ENCODE measurements at places on chromosomes 1 and 21.

DNA sequence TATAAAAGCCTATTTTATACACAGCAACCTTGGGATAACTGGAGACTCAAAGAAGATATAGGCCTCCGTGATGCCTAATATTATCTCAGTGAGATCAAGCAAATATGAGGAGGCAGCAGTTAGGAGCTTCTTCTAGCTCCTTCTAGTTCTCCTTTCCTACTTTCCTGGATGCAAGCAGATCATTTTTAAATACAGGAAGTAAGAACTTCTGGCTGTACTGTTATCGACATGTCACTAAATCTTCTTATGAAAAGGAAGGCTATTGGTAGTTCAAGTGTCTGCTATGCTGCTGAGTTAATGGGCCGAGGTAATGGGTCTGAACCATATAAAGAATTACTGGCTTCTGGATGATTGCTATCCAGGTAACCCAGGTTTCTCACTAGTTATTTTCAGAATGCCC, 15.9 kb downstream of the HSPA13 start:
- no peak for DNase-seq

DNA sequence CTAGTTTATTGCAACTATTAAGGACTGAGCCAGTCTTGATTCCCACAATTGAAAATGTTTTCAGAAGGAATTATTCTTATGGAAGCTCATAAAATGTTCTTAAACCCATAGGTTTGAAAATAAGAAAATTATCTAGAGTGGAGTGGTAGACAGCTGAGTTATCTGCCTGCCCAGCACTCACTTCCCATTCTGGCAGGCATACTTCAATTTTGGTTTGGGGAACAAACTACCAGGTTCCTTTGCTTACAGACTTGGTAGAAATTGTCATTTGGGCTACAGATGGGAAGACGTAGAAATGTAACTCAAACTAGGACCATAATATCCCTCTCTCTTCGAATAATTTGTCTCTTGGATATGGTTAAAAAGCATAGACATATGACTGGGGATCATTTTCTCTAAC, 18.4 kb downstream of the JUN start:
- DNase-seq: no peak

- DNase-seq: no peak
Measured at GRCh38 chr1:95012389-95012788, 60.4 kb downstream of the ALG14 start.

DNA sequence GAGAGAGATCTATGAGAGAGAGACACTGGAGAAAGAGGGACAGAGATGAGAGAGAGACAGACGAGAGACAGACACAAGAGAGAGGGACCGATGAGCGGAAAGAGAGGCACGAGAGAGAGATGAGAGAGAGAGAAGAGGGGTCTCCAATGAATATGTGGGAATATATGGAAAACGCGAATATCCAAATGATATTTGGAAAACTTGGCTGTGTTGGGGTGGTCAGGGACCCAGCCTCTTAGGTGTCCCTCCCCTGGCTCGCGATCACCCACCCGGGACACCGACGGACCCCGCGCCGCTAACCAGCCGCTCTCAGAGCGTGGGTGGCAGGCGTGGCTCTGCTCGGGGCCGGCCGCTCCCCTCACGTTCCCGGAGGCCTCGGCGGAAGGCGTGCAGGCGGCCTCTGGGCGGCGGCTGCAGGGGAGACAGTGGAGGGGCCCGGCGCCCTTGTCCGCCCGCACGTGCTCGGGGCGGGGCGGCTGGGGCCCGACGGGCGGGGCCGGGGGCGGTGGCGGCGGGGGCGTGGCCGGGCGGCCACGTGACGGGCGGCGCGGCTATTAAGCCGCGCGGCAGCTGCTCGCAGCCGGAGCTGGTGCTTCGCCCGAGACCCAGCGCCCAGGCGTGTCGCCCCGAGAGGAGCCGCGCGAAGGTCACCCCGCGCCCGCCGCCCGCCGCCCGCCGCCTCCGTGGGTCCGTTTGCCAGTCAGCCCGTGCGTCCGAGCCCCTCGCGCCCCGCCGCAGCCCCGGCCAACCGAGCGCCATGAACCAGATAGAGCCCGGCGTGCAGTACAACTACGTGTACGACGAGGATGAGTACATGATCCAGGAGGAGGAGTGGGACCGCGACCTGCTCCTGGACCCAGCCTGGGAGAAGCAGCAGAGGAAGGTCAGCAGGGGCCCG, at the start of gene ACTN2:
TSS of gene ACTN2 (plus strand) at position 583 of the 898 bp plus-strand sequence. CDS start at position 758, 175 bp downstream.
- DNase-seq: no peak

- no peak for DNase-seq
Measured at GRCh38 chr21:42657676-42658319, 4.4 kb downstream of the PDE9A start.

GRCh38 chr1:155064111-155064831, 731 bp downstream of the EFNA4 start:
- no peak for DNase-seq

- DNase-seq: no peak
Measured at GRCh38 chr1:56150441-56151215, 428.7 kb downstream of the PLPP3 start.

- DNase-seq: no peak
Measured at GRCh38 chr1:6384962-6385361, 8.6 kb downstream of the ACOT7 start.

DNA sequence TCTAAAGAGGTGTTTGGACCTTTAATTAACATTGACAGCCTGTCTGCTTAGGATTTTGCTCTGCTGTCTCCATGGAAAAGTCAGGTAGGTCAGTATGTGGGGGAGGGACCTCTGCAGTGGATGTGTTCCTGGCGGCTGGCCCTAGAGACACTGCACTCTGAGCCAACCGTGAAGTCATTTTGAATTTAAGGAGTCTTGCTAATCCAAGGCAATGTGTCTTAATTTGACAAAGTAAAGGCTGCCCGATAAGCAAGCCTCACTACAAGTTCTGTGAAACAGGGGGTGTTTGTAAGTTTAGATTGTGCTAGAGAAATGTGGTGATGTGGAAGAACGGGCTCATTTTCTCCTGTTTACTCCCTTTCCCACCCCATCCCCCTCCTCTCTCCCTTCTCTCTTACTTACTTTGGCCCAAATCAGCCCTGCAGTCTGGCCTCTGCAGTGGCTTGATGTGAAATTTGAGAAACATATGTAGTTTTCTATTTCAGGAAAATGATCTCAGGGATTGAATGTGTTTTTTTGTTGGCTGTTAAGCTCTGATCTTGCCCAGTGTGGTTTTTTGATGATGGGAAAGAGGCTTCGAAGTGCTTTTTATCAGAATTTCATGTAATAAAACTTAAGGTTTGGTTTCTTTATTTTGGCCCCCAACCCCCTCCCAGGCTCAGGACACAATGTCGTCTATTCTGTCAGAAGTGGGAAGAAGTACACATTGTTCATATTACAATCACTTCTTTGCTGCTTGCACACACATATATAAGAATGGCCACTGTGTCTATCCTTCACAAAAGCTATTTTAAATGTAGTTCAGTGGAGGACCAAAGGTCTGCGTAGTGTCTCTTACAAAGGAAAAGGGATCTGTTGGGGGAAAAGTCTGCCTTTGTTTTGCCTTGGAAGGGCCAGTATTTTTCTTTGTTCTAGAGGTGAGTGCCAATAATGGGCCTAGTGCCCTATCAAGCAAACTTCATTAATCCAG, 96.6 kb downstream of the FGGY start:
- peak; percentile 47 for DNase-seq

GRCh38 chr1:185603158-185603557, 131.0 kb upstream of the HMCN1 start:
- no peak for DNase-seq

DNA sequence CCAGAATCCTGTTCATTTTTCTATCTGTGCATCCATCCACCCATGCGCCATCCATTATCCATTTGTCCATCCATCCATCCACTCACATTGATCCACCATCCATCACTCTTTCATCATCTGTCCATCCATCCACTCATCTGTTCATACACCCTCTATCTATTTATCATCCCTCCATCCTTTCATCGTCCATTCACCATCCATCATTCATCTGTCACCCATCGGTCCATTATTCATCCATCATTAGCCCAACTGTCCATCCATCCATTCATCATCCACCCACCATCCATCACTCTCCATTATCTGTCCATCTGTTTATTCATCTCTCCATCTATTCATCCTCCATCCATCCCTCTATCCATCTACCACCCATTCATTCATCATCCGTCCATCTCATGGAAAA, 125.7 kb upstream of the TMPRSS2 start:
- DNase-seq: no peak

- no peak for DNase-seq
Measured at GRCh38 chr1:18340787-18341186, 139.9 kb upstream of the KLHDC7A start.

- DNase-seq: no peak
Measured at GRCh38 chr1:187038784-187039183, 210.0 kb downstream of the PLA2G4A start.

DNA sequence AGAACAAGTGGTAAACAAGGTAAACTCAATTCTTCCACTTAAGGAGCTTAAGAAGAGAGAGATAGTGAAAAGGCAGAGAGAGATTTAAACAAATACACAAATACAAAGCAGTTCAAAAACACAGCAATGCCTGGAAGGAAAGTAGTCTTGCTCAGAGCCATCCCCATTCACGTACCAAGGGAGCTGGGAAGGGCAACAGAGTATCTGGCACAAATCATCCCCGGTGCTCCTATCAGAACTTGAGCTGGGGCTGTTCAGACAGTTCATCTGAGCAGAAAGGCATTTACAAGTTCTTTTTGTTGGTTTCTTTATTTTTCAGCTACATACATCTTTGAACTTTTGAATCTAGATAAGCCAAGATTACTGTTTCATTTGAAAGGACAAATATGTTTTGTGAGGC, 233.9 kb downstream of the KCNH1 start:
- no peak for DNase-seq

- no peak for DNase-seq
Measured at GRCh38 chr1:100959502-100960060, 63.7 kb downstream of the SLC30A7 start.

DNA sequence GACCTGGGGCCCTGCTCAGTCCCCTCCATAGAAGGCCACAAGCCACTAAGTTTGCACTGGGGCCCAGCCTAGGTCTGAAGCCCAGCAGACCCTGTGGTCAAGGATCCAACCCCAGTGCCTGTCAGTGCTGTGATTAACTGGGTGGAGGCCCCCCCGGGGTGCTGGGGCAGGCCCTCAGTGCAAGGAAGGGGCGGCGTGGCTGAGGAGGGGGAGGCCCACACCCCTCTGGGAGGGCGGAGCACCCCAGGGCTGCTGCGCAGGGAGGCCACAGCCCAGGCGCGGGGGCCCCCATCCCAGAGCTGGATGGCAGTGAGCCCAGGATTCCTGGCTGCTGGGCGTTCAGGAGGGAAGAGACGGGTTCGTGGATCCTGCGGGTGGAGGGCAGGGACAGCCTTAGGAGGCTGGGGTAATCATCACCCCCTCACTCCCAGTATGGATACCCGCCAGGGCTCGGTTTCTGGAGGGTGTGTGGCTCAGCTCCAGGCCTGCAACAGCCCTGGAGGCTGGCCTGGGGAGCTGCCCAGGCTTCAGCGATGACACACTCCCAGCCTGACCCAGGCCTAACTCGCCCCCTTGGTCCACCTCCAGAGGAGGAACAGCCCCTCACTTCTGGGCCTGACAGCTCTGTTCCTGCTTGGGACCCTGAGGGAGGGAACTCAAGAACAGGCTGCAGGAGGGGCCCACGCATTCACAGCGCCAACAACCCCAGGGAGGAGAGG, 890 bp downstream of the GJC2 start:
- DNase-seq: no peak

DNA sequence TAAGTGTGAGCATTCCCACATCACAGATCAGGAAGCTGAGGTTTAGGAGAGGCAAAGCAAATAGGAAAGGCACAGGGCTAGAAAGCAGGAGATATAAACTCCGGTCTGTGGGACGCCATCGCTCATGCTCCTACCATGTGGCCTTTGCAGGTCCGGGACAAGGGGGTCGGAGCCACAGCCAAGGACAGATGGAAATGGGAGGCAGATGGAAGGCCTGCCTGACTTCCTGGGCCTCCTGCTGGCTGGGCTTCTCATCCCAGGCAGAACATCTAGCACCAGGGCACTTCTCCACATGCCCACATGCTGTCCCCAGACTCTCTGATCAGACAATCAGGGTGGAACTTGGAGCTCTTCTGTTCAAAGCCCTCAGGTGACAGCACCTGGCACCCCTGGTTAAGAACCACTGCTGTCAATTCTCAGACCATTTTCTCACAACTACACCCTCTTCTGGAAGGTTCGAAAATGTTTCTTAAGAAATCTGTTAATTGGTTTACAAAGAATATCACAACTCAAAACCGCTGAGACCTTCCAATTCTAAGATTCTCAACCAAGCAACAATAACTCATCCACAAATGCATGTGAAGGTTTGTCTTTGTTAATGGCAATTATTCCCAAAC, 173.3 kb upstream of the EDN2 start:
- DNase-seq: no peak

GRCh38 chr1:19635646-19636045, 8.5 kb upstream of the NBL1 start:
- DNase-seq: peak; percentile 60

GRCh38 chr1:193919827-193920226, 733.4 kb upstream of the B3GALT2 start:
- no peak for DNase-seq

DNA sequence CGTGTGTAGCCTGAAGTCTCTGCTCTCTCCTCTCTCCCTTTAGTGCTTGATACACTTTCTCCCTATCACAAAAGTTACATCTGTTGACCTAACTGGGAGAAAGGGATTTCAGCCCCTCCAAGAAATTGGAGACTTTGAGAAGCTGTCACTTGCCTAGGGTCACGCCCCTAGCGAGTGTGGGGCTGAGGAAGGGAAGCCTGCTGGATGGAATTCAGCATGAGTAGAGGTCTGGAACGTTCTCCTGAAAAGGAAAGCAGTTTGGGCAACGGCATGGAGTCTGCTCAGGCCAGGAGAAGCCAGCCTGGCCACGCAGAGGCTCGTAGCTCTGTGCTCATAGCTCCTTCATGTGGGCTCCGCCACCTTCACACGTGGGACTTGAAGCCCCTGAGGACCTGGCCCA, 22.4 kb downstream of the COL16A1 start:
- DNase-seq: no peak

- peak; percentile 97 for DNase-seq
Measured at GRCh38 chr1:154558720-154559465, 431 bp upstream of the UBE2Q1 start.

GRCh38 chr1:119617751-119618691, 30.0 kb downstream of the ZNF697 start:
- DNase-seq: no peak

DNA sequence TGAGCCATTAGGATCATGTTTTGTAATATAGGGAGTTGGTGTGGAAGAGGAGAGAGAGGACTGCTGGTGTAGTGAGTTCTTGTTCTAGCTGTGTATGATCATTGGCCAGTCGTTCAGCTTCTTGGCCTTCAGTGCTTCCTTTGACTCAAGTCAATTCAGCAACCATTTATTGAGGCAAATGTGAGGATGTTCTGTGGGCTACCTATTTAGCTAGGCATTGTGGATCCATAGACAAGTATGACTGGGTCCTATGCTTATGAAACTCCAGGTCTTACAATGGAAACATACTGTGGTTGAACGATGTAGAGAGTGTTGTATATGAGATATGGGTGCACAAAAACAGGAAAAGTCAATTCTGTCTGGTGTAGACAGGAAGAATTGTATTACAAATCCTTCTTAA, 41.7 kb downstream of the NFIA start:
- DNase-seq: no peak

DNA sequence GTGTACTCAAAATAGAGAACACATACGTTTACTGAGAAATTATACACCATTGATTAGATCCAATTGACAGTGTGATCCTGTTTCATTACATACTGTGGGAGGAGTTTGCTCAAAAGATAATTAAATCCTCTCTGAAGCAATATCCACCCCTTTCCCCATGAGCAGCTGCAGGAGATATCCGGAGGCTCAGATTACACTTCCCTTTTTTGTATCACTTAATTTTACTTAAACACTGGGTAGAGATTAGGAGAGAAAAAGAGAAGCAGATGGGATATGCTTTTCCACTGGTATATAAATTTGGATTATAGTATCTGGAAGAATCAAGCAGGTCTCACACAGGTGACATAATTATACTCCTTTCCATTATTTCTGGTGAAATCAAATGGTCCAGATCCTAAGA, 333.3 kb upstream of the ZRANB2 start:
- DNase-seq: no peak
